ENCODE measurements at places on chromosomes 6 and 20.
A peak's percentile ranks its signal among the peaks of the same experiment; 100 is the strongest.

- DNase-seq, result no peak
These were observed 512 bp downstream of the TAP1 start for GRCh38 chr6:32852844-32853540.

- peak; percentile 3 for DNase-seq
These were observed 33.0 kb downstream of the PIM1 start for GRCh38 chr6:37202788-37203491.

DNA sequence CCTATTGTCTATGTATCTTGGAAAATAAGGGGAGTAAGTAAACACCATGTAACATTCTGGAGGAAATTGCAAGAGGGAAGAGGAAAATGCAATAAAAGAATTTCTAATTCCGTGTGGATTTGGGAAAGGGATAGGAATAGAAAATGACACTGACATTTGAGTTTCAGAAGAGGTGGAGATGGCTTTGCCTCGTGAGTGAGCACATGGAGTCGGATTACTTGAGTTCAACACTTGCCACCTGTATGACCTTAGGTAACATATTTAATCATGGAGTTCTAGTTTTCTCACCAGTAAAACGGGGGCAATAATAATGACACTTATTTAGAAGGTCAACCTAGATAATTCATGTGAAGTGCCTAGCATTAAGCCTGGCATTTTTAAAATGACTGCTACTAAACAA, 10.8 kb upstream of the PBOV1 start:
- DNase-seq, result no peak

DNA sequence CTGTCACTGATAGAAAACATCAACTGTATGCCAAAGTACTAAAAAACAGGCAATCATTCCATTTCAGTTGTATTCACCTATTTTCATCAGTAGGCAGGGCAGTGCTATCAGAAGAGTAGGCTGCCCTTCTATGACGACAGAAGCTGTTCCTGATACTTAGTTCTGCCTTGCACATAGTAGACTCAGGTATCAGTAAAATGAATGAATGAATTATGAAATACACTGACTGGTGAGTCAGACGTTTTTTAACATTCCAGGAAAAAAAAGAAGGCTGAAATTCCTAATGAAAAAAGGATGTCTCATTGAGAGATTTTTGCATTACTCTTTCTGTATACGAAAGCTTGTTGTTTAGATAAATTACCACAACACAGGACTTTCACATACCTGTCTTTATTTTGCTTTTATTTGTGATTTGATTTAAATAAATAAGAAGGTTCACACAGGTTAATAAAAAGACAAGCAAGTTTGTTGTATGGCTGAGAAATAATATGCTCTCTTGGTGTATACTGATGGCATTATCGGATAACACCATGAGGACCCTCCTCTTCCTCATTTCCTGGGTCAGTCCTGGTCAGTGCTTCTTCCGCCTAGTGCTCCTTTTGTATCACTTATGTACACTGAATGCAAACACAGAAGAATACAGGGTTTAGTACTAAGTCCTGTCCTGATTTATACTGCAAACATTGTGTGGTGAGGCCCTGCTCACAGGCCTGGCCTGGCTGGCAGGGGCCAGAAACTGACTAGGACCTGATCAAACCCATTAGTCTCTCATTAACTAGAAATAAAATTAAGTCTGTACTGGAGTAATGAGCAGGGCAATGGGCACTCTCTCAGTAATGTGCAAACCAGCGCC, 39.4 kb upstream of the SPDEF start:
- DNase-seq, result no peak

- DNase-seq, result peak; percentile 33
These were observed 1.4 kb upstream of the TRIM39 start for GRCh38 chr6:30325150-30325872.

All from NCI-H446 (cell line).